ENCODE measurements at places on chromosomes 13 and 19. TPM values are rescaled to one million over a fixed set of nuclear protein-coding genes. Genes with fewer than 3 reads are reported as not detected.

SHANK1 gene
- 0.21 TPM for total RNA-seq

SCAMP4 gene
- 47.1 TPM for total RNA-seq

ADGRE3 gene
- total RNA-seq = not detected

DNA sequence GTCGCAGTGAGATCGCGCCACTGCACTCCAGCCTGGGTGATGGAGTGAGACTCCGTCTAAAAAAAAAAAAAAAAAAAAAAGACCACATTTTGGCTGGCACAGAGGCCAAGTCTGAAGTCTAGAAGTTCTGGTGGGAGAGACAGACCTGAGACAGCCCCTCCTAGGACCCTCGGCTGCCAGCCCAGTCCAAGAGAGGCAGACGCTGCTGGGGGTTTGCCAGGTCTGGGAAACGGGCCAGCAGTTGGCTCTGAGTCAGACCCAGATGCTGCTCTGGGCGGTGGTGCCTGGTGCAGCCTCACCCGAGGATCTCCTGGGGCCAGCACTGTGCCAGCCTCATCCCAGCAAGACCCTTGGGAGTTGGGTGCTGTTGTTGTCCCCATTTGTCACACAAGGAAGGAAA is 5.8 kb downstream of the FCHO1 start:
- DNase-seq = no peak

- DNase-seq = no peak
These were observed 60.2 kb downstream of the ZIC5 start for GRCh38 chr13:99911069-99911964.

RUBCNL gene
- 18.3 TPM for total RNA-seq

CYP2B6 gene
- not detected for total RNA-seq

GRCh38 chr13:64314331-64314730 is 2898.7 kb upstream of the PCDH20 start:
- DNase-seq = no peak

KLK10 gene
- total RNA-seq = 3.1 TPM

CGB8 gene
- total RNA-seq = not detected

DNA sequence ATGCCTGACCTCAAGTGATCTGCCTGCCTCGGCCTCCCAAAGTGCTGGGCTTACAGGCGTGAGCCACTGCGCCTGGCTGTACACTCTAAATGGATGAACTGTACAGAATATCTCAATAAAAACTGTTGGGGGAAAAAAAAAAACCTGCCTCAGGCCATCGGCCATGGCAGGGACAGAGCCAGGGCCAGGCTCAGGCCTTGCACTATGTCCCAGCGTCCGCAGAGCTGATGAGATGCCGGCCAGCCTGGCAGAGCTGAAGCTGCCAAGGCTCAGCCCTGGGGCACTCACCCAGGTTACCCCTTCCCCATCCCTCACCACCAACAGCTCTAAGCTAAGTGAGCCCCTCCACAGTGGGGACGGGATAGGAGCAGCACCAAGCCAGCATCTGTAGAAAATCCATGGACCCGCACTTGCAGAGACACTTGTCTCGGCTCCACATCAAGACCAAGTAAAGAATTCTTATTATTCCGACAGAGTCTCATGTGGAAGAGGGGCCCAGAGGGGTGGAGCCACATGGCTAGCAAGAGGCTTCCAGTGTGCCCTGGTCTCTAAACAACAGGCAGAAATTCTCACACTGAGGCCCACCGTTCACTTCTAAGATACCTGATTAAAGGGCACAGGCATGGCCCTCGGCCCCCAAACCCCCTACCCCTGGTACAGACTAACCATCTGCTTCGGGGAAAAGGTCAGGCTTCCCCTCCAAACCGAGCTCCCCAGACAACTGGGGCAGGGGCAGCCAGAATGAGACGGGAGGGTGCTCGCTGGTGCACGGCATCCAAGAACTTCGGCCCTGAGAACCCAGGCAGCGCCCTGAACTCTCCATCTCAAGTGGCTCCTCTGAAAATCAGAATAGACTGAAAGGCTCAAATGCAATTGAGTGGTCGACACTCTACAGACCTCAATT is 5.8 kb downstream of the PPP6R1 start:
- DNase-seq = no peak

DNA sequence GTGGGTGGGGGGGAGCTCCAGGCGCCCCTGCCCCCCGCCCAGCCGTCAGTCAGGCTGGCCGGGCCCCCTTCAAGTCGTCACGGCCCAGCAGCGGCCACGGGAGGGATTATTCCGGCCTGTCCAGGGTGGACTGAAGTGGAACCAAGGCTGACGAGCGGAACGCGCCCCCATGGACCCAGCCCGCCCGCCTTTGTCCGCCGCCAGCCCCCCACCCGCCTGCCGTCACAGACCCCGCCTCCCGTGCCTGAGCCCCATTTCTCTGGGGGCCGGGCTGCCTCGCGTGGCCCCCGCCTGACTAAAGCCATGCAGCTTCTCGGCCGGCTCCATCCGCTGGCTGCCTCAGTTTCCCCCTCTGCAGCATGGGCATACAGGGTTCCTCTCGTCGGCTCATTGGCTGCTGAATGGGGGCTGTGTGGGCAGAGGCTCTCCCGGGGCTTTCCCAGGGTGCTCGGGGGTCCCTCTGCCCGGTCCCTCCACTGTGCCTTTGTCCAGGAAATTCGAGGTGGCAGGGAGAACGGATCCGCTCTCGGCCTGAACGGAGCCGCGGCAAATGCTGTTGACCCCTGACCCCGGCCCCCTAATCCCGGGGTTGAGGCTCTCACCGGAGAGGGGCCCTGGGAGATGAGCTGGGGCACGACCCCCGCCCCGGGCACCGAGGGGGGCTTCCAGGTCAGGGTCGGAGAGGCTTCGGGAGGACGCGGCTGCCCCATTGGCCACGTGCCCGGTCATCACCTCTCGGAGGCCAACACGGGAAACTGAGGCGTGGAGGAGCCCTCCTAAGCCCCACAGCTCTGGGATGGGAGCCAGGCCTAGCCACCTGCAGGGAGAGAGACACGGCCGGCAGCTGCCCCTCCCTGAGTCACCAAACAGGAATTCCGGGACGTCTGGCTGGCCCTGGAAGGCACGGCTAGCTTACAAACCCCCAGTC is 27.4 kb downstream of the EFNA2 start:
- DNase-seq = no peak

LILRA5 gene
- total RNA-seq = 3.9 TPM

All from tibial nerve (tissue), 4 donors.